Substantia nigra (tissue), 51 donors: ENCODE measurements at places on chromosomes 6 and 20.

DNA sequence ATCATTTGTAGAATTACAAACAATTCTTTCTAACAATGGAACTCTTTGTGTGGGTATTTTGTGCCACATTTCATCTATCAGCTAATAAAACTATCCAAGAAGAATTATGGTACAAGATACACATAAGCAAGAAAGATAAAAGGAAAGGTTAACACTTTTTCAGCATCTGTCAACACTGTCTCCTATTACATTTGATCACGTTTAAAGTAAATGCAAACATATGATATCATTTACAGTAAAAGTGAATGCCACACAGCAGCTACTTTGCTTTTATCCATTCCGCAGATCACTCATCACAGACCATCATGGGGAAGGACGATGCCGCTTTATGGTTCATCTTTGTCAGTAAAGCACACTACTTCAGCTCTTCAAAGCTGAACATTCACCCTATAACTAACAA, 456.4 kb upstream of the MANEA start:
- DNase-seq = no peak

- no peak for DNase-seq
Observed at GRCh38 chr20:31716818-31717477, 5.7 kb downstream of the BCL2L1 start.

DNA sequence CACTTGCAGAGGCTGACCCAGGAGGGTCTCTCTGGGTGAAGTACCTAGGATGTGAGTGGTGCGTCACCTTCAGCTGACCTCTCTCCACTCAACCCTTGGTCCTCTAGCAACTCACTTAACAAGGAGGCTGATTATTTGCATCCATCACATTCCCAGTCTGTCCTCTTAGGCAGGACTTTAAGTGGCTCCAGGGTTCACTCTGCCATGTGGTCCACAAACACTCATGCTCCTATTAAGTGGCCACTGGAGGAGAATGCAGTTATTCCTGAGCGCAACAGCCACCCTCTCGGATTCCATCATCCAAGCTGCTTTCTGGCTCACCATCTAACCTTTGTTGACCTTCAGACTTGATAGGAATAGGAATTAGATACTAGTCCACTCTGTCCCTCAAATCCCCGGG, 61.1 kb upstream of the SCAF8 start:
- no peak for DNase-seq

DNA sequence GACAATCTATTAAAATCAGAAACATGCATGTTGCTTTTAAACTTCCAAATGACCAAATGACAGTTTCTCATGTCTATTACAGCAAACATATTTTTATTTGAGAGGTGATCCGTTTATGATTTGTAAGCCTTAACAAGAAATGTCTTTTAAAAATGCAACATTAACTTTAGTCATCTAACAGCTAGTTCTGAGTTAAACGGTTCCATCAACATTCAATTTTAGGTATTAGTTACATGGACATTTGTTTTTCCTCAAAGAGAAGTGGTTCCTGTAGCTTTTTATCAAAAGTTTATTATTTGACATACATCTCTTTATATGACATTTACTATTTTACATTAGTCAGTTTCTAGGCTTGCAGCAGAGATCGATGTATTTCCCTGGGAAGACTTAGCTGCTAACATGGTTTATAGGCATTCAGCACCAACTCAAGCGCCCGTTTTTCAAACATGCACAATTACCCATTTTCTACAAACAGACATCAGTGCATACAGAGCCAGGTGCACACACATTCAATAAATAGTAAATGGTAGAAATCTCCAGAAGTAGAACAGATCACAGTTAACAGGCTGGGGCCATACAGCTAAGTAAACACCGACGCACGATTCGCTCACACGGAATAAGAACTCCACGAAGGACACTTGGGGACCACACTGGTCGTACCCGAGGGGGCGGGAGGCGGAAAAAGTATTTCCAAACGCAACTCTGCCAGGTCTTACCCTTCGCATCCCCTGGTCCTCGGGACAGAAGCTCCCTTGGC, 882 bp downstream of the CNR1 start:
- DNase-seq = no peak

GRCh38 chr6:41967312-41968287, 26.0 kb upstream of the CCND3 start:
- no peak for DNase-seq

GRCh38 chr6:151313066-151313491, 73.3 kb downstream of the AKAP12 start:
- no peak for DNase-seq

DNA sequence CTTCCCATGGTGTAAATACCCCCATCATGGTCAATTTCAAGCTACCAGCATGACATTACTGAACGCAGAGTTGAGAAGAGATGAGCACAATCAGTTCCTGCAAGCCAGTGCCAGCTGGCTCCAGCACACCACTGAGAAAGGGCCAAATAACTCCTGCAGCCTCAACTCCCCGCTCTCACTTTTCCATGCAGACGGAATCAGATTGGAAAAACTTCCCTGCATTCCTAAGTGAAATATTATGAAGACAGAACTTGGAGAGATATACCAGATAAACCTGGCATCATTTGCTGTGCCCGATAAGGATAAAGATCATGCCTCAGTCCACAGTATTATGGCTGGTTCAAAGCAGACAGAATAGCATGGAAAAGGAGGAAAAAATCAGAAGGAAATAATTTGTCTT, 56.7 kb downstream of the FILIP1 start:
- no peak for DNase-seq

DNA sequence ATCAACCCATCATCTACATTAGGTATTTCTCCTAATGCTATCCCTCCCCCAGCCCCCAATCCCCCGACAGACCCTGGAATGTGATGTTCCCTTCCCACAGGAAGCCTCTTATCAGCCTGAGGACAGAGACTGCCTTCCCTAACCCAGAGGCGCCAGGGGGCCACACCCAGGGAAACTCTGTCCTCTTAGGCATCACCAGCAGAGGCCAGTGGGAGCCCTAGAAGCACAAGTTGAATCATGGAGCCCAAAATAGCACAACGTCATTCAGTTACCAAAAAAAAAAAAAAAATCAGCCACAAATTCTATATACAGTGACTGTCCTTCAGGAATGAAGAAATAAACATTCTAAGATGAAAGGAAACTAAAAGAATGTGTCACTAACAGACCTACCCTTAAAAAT, 625.7 kb downstream of the TFAP2A start:
- no peak for DNase-seq

- no peak for DNase-seq
Observed at GRCh38 chr6:45663251-45664221, 285.8 kb upstream of the SUPT3H start.

DNA sequence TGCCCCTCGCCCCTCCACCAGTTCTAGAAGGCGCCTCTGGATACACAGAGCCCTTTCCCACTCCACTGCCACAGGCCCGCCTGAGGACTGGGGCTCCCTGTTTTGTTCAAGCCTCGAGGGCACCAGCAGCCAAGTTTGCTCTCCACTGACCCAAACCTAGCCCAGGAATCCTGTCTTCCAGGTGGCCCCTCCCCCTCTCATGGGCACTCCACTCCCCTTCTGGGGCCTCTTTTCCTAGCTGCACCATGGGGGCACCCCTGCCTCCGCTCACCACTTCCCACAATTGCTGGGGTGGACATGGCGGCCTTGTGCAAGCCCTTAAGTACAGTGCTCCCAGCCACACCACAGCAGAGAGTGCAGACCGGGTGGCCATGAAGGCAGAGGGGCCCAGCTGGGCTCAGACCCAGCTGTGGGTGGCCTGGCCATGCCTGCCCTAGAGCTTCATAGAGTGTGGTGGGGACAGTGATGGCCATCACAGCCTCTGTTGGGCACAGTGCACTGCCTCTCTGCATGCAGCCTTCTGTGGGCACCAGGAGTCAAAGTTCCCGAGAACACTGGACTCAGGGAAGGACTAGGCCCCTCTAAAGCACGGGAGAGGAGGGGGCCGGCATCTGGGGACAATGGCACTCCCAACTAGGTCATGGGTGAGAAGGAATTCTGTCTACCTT, 1.3 kb downstream of the MYL9 start:
- no peak for DNase-seq

DNA sequence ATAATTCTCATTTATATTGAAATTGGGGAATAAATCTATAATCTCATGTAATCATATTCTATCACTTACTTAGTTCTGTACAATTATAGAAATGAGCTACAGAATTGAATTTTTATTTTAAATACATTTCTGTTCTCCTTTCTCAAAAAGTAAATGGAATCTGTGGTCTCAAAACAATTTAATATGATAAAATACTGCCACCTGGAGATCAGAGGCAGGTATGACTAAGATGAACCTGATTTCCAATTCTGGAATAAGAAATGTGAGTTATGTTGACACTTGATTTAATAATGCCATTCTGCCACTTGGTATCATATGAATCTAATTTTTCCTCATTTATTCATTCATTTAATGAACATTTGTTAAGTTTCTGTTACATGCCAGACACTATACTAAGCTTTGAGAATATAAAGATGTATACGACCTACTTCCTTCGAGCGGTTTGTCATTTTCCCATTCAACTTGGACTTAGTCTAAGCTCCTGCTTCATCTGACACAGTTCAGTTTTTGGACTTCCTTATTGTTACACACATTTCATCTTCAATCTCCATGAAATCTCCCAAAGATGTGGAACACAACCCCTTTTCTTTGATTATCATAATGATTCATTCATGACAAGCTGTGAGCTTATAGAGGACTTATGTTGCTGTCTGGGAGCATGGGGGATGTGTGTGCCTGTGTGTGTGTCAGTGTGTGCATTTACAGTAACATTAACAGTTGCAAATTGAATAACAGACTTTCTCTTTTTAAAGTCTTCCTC, 7.5 kb upstream of the CCDC28A start:
- DNase-seq = no peak

- no peak for DNase-seq
Observed at GRCh38 chr6:7535498-7535897, 6.0 kb upstream of the DSP start.

DNA sequence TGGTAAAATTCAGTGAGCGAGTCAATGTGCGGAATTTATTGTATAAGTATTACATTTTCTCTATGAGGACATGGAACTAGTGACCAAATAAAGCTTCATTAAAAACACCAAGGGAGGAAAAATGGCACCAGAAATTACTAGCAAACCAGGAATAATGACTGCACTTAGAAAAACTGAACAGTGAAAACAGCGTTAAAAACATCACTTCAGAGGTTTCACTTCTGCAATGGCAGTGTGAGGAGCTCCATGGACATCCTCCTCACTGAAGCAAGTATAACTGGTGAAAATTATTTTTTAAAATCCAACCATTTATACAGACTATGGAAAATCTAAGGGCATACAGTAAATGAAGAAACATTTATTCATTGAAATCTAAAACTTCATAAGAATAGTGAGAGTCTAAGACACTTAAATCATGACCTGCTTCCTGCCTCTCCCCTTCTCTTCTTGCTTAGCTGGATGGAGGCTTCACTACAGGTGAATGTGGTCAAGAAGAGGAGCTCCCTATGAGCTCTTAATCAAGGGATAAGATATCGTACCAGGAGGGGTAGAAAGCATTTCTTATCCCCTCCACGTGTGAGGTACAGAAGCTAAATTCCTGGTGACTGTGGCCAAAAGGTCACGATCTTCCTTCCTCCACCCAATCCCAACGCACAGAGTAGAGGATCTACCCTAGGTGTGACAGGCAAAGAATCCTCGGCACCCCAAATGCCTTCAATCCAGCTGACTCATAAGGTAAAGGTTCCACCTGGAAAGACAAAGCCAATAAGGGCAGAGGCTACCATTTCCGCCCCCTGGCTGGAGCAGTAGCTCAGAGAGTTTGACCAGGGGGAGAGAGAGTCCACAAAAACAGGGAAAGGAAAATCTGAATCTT, 12.3 kb upstream of the ASF1A start:
- DNase-seq = no peak

GRCh38 chr20:59147586-59147985, 16.0 kb upstream of the ZNF831 start:
- DNase-seq = no peak

DNA sequence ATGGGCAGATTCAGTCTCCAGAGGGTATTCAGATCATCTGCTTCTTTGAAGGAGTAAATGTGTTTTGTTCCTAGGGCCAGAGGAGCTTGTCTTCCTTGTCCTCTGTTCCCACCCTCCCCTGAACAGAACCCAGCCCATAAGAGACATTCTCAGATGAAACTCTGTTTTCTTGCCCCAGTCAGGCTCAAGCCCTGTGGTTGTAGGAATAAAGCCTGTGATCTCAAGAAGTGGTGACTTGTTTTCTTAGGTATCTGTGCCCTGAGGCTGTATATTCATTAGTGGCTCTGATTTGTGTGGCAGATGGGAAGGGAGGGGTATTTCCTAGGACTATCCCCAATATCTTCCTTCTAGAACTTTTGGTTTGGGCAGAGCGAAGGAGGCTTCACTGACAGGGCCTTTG, 27.9 kb downstream of the GSS start:
- DNase-seq = no peak

GRCh38 chr20:25408170-25408547, 686 bp downstream of the GINS1 start:
- no peak for DNase-seq
